Left kidney (tissue), 8 donors: ENCODE measurements at places on chromosomes 7 and 10. TPM values are rescaled to one million over a fixed set of nuclear protein-coding genes. Genes with fewer than 3 reads are reported as not detected.

FGL2 gene
- polyA plus RNA-seq, result 56.0 TPM

GRCh38 chr10:4102802-4103344, 317.9 kb upstream of the KLF6 start:
- DNase-seq, result no peak

DNA sequence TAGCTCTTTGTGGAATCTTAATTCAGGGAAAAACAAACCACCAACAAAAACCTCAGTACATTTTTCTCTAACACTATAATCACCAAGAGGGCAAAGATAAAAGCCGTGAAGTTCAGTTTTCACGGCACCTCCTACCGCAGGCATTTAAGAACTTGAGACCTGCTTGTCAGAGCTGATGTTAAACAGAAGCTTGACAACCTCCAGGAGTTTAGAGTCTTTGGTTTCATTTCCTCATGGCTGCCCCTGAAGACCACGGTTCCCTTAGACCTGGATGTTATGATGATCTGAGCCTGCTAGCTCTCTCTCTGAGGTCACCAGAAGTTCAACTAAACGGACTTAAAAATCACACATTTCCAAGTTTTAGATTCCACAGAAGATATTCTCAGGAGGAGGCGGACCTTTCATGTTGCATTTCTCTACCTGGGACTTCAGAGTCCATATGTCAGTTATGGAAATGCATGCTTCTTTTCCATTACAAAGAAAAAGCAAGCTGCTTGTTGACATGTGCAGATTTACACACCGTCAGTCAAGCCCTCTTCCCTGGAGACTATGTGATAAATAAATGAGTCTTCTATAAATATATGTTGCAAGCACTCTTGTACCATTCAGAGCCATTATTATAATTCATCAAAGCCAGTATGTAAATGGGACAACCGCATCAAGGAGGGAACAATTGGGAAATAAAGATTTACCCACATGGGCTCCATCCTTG, 258.0 kb downstream of the GFRA1 start:
- peak; percentile 69 for DNase-seq

GRCh38 chr7:96915029-96915428, 90.3 kb upstream of the DLX6 start:
- DNase-seq, result no peak

- DNase-seq, result peak; percentile 89
These were observed 2.7 kb downstream of the KCNIP2 start for GRCh38 chr10:101840741-101841453.

DNA sequence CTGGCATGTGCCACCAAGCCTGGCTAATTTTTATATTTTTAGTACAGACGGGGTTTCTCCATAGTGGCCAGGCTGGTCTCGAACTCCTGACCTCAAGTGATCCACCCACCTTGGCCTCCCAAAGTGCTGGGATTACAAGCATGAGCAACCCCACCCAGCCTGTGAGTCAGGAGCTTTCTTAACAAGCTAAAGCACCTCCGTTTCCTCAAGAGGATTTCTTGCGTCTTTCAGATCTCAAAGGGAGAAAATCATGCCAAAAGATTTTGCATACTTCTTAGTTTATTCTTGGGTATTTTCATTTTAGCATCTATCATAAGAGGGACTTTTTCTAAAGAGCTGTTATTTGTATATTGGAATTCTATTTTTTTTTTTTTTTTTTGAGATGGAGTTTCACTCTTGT, 47.9 kb upstream of the FOXK1 start:
- DNase-seq, result no peak

GRCh38 chr10:60363187-60363586, 26.5 kb downstream of the ANK3 start:
- DNase-seq, result no peak

GRCh38 chr10:116606061-116606483, 14.7 kb upstream of the PNLIPRP2 start:
- DNase-seq, result no peak

ACSM6 gene
- polyA plus RNA-seq, result 0.86 TPM

RSPH10B2 gene
- polyA plus RNA-seq, result 1.6 TPM

GRCh38 chr10:17472481-17473227, 18.3 kb upstream of the ST8SIA6 start:
- DNase-seq, result no peak

DNA sequence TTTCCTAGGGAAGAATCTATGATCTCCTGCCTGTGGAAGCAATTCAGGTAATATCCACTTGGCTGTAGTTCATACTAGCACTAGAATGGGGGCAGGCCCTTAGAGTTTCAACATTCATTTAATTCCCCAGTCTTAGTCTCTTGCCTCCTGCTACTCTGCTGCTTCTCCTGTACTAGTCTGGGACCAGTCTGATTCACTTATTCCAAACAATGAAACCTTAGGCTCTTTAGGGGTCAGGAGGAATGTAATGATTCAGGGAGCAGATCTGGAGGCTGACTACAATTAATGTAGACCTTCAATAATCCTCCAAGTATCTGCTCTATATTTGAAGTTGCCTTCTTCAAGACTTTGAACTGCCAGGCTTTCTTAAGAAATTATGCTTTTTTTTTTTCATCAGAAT, 101.8 kb downstream of the GNAT3 start:
- no peak for DNase-seq

PAOX gene
- polyA plus RNA-seq, result 6.3 TPM

DNA sequence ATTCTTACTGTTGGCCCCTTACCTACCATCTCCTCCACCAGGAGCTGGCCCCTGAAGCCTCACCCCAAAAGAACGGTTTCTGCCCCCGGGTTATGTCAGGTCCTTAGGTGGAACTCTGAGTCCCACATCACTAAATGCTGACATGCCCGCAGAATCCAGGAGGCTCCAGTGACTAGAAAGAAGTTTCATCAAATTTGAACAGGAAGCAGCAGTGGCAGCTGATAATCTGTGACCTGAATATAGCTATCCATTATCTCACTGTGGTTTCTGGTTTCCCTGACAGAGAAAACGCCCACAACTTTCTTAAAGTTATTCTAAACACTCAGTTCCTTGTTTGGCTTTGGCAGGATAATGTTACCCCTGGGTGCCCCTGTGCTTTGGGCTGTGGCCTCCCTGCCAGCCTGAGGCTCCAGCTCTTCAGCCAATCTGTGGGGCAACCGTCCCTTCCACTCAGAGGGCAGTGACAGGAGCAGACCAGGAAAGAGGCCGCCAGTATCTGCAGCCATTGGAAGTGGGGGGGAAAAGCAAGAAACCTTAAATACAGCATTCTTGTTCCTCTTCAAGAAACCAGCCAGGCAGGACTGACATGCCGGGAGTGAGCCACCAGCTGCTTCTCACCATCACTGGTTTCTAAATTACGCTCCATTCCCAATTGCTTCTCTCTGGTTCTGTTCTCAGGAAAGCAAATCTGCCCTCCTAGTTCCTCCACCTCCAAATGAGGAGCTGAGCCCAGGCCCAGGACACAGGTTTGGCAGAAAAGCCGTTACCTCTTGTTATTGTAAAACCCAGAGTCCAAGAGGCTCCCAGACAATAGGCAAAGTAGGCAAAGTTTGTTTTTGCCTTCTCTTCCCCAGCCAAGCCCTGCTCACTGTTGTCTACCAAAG, 41.2 kb upstream of the VCL start:
- peak; percentile 48 for DNase-seq

DNA sequence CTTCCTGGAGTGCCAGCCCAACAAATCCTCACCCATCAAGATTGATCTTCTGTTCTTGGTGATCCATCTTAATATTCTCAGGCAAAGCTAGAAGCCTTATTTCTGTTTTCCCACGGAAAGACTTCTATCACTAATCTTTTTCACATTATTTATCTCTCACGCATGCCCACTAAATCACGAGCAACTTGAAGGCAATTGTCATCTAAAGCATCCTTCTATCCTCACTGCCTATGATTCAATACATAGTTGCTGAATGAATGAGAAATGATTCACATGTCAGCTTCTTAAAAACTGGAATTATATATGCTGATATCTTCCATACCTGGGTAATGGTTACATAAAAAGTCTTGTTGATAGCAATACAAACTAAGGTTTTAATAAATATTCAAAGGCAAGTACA, 12.6 kb upstream of the COL1A2 start:
- DNase-seq, result no peak

- DNase-seq, result no peak
These were observed 88.8 kb downstream of the NRBF2 start for GRCh38 chr10:63221950-63222349.

DNA sequence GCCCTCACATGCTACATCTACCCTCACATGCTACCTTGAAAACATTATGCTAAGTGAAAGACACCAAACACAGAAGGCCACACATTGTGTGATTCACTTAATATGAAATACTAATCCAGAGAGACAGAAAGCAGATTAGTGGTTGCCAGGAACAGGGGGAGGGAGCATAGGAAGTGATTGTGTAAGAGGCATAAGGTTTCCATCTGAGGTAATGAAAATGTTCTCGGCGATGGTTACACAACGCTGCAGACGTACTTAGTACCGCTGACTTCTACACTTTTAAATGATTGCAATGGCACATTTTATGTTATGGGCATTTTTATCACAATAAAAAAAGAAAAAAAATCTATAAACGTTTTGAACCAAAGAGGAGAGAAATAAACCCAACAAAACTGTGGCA, 742.3 kb downstream of the TYW1 start:
- no peak for DNase-seq

- no peak for DNase-seq
These were observed 228.0 kb upstream of the C7orf33 start for GRCh38 chr7:148362541-148362940.
